ENCODE measurements at places on chromosomes 1 and 21. TPM values are rescaled to one million over a fixed set of nuclear protein-coding genes. Genes with fewer than 3 reads are reported as not detected.

Gene CAPN8
- total RNA-seq, result not detected

Gene GPR3
- total RNA-seq, result 0.40 TPM

Gene KRTAP19-3
- total RNA-seq, result not detected

Gene CD101
- 0.79 TPM for total RNA-seq

Gene NTNG1
- total RNA-seq, result 0.54 TPM

Gene PADI4
- 0.45 TPM for total RNA-seq

Gene PUM1
- 118 TPM for total RNA-seq

Gene KAZN
- 15.6 TPM for total RNA-seq

Gene DMRTA2
- total RNA-seq, result not detected

Gene KRTAP11-1
- not detected for total RNA-seq

Gene AADACL3
- total RNA-seq, result not detected

Gene TEX38
- 2.1 TPM for total RNA-seq

Gene RGS1
- total RNA-seq, result 19.9 TPM

Gene PEAR1
- total RNA-seq, result 21.9 TPM

Gene S100A16
- total RNA-seq, result 78.9 TPM

Gene MARK1
- total RNA-seq, result 21.2 TPM

Gene ZMYND12
- 3.5 TPM for total RNA-seq

Gene KCNQ4
- total RNA-seq, result 0.11 TPM

Gene LHX8
- not detected for total RNA-seq

Gene AGT
- 4.0 TPM for total RNA-seq

Gene CFHR1
- not detected for total RNA-seq

Gene LORICRIN
- not detected for total RNA-seq

Gene RGS8
- 5.9 TPM for total RNA-seq

Gene HSD3B2
- not detected for total RNA-seq

Gene ARHGEF16
- 20.7 TPM for total RNA-seq

Gene GUCA2A
- total RNA-seq, result not detected

Gene ST6GALNAC5
- total RNA-seq, result not detected

Gene MEAF6
- total RNA-seq, result 109 TPM

Gene COL16A1
- total RNA-seq, result 79.1 TPM

Gene WNT2B
- 1.3 TPM for total RNA-seq

Gene HRNR
- total RNA-seq, result not detected

Gene OR2L13
- total RNA-seq, result not detected

Gene ANGPTL7
- 4.6 TPM for total RNA-seq

Gene TNFSF18
- not detected for total RNA-seq

Gene FLG2
- total RNA-seq, result not detected

Gene IFNLR1
- total RNA-seq, result 4.7 TPM

Gene NBPF3
- total RNA-seq, result 19.4 TPM

Gene MPZ
- 0.79 TPM for total RNA-seq

Gene SAMSN1
- total RNA-seq, result 2.0 TPM

Gene KIF14
- 0.13 TPM for total RNA-seq

Gene KIF26B
- 6.7 TPM for total RNA-seq

Gene REN
- not detected for total RNA-seq

Gene ELAPOR1
- 24.0 TPM for total RNA-seq

Gene ZFP69
- total RNA-seq, result 3.6 TPM

Gene FCRLB
- total RNA-seq, result 0.67 TPM

Gene C1orf87
- total RNA-seq, result not detected

Gene DAB1
- total RNA-seq, result under 0.01 TPM

Gene AMPD1
- not detected for total RNA-seq

Gene TMEM82
- not detected for total RNA-seq

Gene ITGB2
- total RNA-seq, result 18.4 TPM

Gene SPRR2F
- total RNA-seq, result not detected

Gene RRP1
- total RNA-seq, result 19.6 TPM

Gene CLCA2
- total RNA-seq, result not detected

Gene EPB41
- 102 TPM for total RNA-seq

Gene RO60
- total RNA-seq, result 91.5 TPM

Gene TNFAIP8L2
- total RNA-seq, result 2.4 TPM

Gene CA14
- total RNA-seq, result not detected

Gene AKR1A1
- total RNA-seq, result 143 TPM

All from thyroid gland (tissue), 4 donors.